ENCODE measurements at places on chromosomes 11 and 22.

DNA sequence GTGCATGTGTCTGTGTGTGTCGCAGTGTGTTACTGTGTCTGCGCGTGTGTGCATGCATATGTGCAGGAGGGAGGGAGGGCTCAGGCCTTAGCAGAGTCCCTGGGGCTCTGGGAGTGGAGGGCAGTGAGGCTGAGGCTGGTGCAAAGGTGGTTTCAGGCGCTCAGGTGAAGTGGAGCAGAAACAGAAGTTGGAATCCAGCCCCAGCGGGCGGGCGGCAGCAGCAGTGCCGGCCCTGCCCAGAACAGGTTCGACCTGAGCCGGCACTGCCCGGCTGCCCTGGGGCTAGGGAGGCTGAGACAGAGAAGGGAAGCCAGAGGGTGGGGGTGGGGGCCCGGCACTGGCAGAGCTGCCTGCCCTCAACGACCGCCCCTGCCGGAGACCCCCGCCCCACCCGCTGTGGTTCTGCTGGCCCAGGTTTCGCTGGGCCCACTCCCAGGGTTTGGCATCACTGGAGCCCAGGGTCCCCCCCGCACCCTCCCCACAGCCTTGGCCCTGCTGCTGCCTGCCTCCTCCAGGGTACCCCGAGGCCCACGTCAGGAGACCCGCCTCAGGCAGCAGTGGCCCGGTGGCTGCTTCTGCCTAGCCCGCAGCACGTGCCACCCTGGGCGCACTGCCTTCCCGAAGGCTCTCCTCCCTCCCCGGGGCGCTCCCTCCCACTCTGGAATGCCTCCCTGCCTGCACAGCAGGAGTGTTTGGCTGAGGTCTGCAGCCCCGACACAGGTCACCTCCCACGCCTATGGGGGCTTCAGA is 13.3 kb downstream of the ASCL2 start:
- DNase-seq = no peak

DNA sequence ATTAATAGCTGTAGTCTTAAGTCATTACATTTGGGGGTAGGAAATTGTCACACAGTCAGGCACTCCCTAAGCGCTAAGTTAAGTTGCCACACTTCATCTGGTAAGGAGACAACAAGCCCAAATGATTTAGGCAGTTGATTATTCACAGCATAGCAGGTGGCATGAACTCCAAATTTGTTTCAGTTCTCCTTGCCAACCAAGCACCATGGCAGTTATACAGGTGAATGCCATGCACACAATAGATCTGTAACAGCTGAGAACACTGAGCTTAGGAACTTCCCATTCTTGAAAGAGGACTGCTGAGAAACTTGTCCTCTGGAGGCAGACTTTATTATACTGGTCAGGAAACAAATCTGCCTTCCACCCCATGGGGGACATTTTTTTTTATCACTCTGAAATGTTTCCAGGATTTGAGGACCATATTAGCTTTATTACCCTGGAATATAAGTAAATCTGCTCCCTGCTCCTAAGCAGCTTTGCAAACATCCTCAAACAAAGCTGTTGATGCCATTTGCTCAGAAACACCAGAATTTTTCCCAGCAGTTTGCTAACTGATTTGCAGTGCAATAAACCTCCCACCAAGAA is 5.1 kb upstream of the INTS4 start:
- DNase-seq = no peak

DNA sequence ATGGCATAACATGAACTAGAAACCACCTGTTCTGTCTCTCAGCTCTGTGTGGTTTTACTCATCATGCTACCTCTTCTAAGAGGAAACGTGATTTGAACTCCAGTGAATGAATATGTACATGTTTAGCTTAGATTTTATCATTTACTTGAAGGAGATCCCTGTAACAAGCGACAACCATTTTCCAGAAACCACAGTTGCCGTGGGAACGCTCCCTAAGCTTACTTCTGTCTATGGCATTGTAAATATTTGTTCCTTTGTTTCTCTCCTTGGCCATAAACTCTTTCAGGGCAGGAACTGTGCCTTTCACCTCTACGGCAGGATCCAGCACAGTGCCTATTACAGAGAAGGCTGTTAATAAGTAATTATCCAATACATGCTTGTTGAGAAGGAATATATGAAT is 17.1 kb upstream of the TPH1 start:
- DNase-seq = no peak

DNA sequence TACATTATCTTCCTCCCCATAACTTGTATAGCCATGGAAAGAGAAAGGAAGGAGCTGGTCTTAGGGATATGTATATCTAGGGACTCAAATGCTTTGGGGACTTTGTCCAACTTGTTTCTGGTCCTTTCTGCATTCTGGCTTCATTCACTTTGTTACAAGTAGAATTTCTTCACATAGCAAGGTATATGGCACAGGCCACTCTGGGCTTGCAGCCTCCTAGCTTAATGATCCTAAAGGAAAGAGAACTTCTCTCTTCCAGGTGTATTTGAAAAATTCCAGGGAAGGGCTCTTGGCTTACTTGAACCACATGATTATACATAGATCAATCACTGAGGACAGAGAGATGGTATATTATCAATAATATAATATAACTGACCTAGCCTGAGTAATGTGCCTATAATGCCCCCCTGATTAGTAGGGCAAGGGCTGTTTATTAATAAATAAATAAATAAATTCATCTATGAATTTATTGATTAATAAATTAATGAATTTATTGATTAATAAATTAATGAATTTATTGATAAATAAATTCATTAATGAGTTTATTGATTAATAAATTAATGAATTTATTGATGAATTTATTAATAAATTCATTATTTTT is 48.2 kb upstream of the CEP295 start:
- no peak for DNase-seq

Measured in left cardiac atrium (tissue), 4 donors.